ENCODE measurements at places on chromosomes 3 and 15. TPM values are rescaled to one million over a fixed set of nuclear protein-coding genes. Genes with fewer than 3 reads are reported as not detected.

Gene FOXB1
- not detected for total RNA-seq

Gene DNAH12
- 0.33 TPM for total RNA-seq

Gene CYP1A2
- total RNA-seq, result not detected

Gene PCOLCE2
- total RNA-seq, result 30.2 TPM

Gene RTP1
- not detected for total RNA-seq

Gene GRM2
- not detected for total RNA-seq

Gene CDHR4
- not detected for total RNA-seq

Gene NTRK3
- total RNA-seq, result 13.8 TPM

Gene HTR3D
- not detected for total RNA-seq

Gene TTLL13
- 0.15 TPM for total RNA-seq

Gene OR5AC2
- total RNA-seq, result not detected

Gene CA12
- total RNA-seq, result 61.9 TPM

Gene ASB14
- not detected for total RNA-seq

Gene FOXL2NB
- not detected for total RNA-seq

Gene GOLGA8M
- total RNA-seq, result 5.0 TPM

Gene MAP6D1
- total RNA-seq, result 0.33 TPM

Gene RBPMS2
- 1.9 TPM for total RNA-seq

Gene CADPS
- 45.8 TPM for total RNA-seq

Gene SLC28A2
- total RNA-seq, result not detected

Gene LRRIQ4
- total RNA-seq, result 0.15 TPM

Gene SPSB4
- 1.3 TPM for total RNA-seq

Gene CHRFAM7A
- 0.80 TPM for total RNA-seq

Gene AGBL1
- total RNA-seq, result not detected
